ENCODE measurements at places on chromosomes 2 and 18.
A peak's percentile ranks its signal among the peaks of the same experiment; 100 is the strongest.

DNA sequence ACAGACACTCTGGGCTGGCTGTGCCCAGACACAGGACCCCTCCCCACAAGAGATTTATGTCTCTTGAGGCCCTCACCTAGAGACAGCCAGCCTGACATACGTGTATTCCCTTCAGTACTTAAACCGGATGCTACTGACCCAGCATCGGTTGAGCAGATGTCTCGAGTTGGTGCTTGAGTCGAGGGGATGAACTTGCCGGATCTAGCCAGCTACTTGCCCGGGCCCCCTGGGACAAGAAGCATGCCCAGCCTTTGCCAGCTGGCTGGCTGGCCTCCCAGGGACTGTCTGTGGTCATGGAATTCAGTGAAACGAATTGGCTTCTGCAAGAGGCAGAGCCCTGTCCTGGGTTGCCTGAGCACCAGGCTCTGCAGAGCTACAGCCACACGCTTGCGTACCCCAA lies 36.0 kb downstream of the DNMT3A start:
- DNase-seq = no peak

DNA sequence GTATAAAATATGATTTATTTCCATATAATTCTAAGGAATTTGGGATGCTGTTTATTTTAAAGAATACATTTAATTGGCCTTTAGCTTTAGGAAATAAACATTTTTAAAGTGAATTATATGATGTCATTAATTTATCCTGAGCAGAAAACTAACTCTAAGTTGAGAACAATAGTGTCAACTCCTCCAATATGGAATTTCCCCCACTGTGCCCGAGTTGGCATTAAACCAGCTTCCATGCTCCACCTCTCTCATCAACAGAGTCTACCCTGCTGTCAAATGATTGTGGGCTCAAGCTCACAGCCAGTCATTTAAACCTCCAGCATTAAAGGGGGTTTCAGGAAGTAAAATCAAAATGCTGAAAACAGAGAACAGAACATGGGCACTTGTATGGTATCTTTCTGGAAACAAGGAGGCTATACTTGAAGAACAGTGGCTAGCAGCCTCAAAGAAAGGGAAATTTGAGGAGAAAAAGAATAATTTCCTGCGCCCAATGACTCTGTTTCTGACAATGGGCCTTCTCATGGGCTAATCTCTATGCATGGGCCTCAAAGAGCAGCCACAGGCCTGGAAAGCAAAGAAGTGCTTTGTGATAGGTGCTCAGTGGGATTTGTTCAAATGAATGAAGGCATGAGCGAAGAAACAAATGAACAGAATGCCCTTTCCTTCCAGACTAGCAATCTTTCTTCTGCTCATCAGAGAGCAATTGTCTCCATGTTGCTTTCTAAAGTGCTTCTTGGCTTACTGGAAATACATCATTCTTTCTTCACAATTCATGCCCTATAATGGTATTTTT lies 252.8 kb downstream of the MTX2 start:
- no peak for DNase-seq

GRCh38 chr2:233968556-233968955 lies 51.4 kb downstream of the TRPM8 start:
- DNase-seq = no peak

DNA sequence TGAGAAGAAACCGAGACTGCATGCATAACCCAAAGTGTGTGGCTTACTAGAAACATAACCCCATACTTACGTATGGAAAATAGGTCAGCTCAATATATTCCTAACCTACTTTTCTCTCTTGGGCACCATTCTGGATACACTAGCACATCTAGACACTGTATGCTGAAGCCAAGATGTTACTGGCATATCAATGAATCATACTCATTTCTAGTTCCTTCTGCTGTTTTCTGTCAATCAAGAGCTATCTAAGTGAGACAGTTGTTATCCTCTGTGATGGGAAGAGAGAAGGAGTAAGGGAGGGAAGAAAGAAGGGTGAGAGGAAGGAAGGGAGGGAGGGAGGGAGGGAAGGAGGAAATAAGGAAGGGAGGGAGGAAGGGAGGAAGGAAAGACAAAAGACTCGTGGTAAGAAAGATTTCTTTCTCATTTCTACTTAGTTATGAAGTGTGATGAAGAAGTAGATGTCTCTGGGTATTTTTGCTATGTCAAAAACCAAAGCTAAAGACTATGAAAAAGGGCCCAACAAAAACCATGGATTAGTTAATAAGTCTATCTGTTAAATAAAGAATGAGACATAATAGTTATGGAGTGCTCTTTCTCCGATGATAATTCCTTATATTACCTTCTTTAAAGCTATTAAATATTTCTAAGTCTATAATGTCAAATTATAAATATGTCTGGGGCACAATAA lies 248.4 kb downstream of the ZNF521 start:
- DNase-seq = no peak

DNA sequence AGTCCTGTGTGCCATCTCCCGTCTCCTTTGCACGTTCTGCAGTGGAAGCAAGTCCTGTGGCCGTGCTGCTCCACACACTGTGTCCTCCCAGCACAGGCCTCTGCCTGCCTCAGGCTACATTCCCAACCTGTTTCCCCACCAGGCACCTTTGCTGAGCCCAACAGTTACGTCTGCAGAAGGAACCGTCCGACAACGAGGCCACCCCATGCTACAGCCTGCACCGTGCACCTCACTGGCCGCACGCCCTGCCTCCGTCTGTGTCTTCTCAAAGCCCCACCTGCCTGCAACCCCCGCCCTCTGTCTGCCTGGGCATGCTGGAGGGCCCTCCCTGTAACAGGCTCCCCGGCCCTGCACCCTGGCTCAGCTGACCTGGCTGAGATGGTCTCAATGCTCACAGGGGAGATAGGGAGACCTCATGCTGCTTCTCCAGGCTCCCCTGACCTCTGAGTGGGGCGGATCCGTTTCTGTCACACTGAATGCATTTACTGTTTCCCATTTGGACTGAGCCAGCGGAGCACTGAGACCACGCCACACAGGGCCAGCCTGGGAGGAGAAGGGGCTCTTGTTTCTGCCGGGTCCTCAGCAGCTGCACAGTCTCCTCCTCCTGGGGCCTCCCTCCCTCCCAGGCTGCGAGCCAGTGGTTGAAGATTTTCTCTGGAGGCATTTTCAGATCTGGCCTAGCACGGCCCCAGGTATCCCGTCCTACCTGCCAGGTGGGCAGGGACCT lies 109.1 kb upstream of the OTOS start:
- no peak for DNase-seq

DNA sequence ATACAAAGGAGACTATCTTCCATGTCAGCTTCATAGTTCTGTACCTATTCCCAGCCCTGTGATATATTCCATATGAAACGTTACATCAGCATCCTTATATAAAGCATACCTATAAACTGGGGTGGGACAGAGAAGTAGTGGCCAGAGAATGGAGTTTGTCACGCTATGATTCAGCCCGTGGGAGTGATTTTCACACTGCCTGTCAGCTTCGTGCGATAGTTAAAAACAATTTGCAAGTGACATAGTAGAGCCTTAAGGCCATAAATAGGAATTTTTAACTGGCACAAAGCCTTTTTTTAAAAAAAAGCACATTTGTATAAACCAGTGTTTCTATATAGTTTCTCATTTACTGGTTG lies 30.2 kb downstream of the PKP4 start:
- no peak for DNase-seq

DNA sequence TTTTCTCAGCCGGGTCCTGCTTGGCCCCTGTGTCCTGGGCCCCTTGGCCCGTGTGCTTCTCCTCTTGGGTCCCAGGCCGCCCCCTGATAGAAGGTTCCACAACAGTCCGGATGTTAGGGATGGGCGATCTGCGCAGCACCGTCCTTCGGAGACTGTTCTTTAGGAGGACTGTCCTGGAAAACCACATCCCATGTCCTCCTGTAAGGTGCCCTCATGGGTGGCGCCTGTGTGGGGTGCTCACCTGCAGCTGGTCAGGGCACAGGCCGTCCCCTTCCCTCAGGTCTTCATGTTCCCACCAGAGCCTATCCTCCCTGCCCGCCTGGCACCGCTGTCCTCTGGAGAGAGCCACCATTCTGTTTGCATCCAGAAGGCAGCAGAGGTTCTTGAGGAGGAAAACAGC lies 50.0 kb downstream of the CTDP1 start:
- DNase-seq = no peak

- no peak for DNase-seq
These were observed 49.0 kb downstream of the PRKCE start for GRCh38 chr2:45700407-45701013.

DNA sequence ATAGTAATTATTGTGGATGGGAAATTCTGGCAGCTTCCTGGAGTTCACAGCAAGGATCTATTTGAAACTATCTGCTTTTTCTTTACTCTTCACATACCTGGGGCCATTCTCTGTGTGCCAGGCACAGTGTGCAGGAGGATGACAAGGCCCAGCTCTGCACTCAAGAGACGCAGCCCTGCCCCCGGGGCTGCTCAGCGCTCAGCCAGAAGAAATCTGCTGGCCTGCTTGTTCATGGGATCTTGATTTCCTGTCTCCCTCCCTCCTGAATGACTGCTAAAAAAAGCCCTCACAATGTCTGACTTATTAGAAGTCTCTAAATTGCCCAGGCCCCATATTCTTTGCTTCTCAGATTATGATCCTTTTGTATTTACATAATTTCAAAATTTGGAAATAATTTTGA lies 210.9 kb downstream of the DCDC2C start:
- DNase-seq = peak; percentile 52

DNA sequence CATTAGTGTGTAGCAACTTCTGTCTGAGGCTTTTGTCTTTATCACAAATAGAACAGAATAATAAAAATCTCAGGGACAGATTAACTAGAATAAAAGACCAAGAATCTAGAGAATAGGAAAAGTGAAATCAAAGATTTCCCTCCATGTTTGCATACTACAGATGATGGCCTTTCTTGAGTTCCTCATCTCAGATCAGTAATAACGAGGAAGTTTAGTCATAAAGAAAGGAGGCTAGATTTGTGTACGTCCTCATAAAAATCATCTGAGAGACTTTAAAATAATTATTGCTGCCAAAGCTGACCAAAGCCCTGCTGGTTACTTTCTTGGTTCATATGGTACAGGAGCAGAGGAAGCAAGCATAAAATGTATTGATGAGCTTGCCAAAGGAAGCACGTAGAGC lies 117.3 kb downstream of the MIB1 start:
- no peak for DNase-seq

- DNase-seq = peak; percentile 14
These were observed 1.4 kb downstream of the MARCHF7 start for GRCh38 chr2:159713631-159714246.

DNA sequence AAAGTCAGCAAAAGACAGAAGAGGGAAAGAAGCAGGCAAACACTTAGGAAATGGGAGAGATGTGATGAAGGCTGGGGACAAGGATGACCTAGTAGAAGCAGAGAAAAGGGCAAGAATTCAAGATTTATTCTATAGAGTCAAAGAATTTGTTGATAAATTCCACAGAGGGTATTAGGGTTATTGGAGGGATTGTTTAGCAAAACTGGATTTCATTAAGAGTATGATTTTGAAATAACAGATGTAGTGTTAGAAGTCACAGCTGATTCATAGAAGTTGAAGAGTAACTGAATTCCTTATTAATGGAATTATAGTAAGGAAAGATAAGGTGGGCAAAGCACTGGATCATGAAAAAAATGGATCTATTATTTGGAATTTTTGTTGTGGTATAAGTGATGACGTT lies 48.6 kb downstream of the CEP192 start:
- no peak for DNase-seq

GRCh38 chr2:28155627-28156026 lies 237.0 kb upstream of the FOSL2 start:
- peak; percentile 10 for DNase-seq

DNA sequence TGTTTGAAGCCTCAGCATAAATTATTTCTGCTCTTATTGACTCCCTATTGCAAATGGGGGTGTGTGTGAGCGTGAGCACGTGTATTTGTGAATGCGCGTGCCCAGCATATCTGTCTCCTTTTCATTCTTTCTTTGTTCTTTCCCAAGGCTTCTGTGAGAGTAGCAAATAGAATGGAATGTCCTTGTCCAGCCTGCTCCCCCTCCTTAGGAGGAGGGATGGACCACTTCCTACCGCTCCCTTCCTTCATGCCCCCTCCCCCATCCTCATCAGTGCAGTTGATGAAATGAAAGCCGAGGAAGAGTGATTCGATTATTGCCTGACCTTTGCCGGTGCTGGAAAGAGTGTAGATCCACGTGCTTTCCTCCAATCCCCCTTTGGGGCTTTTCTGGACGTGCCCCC lies 102.0 kb downstream of the CPO start:
- DNase-seq = no peak

DNA sequence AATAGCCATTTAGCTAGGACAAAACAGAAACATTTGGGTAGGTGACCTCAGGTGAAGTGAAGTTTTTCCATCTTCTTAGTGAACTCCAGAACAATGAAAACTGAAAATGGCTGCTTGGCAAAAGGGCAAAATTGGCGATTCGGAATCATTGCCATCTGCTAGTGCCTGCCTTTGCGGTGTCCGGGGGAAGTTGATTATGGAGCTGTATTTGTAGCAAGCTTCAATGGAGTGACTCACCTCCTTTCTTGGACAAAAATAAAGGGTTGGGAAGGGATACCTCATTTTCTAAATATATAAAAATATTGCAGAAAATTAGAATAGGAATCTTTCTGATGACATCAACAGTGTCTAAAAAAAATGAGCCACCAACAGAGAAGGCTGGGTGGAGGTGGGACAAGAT lies 460.5 kb downstream of the TGIF1 start:
- DNase-seq = no peak

- no peak for DNase-seq
These were observed 4.7 kb downstream of the ANKRD62 start for GRCh38 chr18:12098374-12098773.

GRCh38 chr2:162430323-162430722 lies 86.4 kb downstream of the GCA start:
- DNase-seq = peak; percentile 34

DNA sequence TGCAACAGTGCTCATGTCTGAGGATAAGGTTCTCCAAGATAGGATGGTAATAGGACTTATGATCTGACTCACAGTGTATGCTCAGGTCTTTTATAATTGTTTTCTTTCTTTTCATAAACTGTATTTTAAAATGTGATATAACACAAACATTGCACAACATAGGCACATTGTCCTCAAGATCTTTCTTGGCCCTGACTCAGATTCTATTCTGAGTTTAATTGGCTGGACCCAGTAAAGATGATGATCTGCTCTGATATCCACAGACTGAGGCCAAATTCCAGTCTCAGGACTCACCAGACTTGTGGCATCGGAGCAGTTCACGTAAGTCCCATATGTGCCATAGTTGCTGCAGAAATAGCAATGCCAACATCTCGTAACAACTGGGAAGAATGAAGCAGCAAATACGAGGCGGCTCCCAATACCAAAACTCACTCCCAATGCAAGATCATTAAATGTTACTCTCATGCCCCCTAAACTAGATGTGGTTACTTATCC lies 448.9 kb upstream of the SLC14A2 start:
- DNase-seq = no peak

GRCh38 chr2:55224761-55225261 lies 7.3 kb downstream of the CLHC1 start:
- no peak for DNase-seq

DNA sequence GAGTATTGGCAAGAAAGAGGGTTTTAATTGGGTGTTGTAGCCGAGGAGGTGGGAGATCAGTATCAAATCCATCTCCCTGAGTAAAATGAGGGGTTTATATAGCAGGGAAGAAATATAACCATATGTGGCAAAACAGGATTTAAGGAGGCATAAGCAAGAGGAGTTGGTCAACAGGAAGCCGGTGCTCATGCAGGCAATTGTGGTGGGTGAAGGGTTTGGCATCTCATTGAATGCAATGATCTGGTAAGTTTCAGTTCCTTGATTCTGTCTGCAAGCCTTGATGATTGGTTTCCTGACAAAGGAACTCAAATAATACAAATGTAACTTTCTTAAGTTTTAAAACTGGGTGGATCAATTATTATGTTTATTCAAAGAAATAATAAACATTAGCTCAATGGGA lies 564.4 kb upstream of the LINC00305 start:
- no peak for DNase-seq
